CD4-positive, alpha-beta T cell treated with Interleukin-17A for 1 hour (primary cell): ENCODE measurements at places on chromosomes 16 and 17.

DNA sequence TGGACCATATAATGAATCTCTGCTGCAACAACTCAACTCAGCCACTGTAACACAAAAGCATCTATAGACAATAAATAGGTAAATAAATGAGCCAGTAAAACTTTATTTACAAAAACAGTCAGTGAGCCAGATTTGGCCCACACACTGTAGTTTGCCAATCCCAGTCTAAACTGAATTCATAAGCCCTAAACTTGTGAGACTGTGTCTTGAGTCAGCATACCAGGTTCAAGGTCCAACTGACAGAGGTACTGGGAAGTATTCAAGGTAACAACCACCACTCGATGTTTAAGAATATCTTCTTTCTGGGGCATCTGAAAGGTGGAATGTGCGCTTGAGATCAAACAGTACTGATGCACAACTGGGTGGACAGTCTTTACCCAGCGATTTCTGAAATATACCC, 94.2 kb downstream of the HELZ start:
- no peak for DNase-seq

DNA sequence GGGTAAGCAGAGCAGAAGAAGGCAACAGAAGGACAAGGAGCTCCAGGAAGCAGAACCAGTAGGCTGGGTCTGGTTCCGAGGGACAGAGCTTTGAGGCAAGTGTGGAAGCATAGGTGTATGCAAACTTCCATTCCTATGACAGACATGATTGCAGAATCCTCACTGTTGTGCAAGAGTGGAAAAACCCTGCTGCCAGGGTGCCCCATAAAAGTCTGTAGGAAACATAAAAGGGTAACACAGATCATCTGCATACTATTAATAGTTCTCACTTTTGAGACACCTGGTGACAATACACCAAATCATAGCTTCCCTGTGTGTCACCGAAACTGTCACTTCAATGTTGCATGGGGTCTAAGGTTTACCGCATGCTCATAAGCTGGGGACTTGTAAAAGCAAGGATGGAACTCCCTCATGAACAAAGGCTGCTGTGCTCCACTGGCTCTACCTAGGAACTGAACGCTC, 39.7 kb downstream of the ARHGAP17 start:
- no peak for DNase-seq

DNA sequence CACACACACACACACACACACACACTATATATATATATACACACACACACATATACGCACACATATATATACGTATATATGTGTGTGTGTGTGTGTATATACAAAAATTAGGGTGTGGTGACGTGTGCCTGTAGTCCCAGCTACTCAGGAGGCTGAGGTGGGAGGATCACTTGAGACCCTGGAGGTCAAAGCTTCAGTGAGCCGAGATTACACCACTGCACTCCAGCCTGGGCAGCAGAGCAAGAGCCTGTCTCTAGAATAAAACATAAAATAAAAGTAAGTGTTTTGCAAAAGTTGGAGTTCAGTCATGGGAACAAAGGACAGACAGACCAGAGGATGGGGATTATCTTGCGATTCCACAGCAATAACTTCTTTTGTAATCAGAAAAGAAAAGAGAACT, 10.8 kb downstream of the NUPR1 start:
- DNase-seq = no peak

- DNase-seq = no peak
These were observed 6.5 kb downstream of the NUP93 start for GRCh38 chr16:56736476-56736875.

GRCh38 chr17:36858119-36859002, 78.9 kb upstream of the LHX1 start:
- DNase-seq = no peak
